Endothelial cell (in vitro differentiated cells): ENCODE measurements at places on chromosomes 7 and 10.
A peak's percentile ranks its signal among the peaks of the same experiment; 100 is the strongest.

DNA sequence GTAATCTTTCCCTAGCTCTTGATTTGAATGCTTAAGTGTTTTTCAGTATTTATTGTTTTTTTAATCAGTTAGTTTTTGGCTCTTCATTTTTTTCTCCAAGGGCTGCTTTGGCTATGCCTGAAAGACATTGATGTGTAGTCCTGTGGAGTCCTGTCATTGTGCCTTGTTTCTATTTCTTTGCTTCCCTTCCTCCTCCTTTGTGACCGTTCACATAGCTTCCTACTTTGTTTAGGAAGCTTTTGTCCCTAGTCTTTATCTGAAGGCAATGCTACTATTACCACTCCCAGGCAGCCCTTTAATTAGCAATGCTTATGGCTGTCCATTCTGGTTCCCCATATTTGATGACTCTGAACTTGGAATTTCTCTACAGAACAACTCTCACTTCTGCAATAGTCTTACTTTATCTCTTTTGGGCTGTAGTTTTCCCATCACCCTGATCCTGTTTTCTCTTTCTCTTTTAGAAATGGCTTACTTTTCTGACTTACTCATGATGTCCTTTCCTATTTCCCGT lies 39.9 kb downstream of the ADCYAP1R1 start:
- DNase-seq, result no peak

- peak; percentile 88 for DNase-seq
Observed at GRCh38 chr7:129210256-129210988, 14.4 kb upstream of the AHCYL2 start.

DNA sequence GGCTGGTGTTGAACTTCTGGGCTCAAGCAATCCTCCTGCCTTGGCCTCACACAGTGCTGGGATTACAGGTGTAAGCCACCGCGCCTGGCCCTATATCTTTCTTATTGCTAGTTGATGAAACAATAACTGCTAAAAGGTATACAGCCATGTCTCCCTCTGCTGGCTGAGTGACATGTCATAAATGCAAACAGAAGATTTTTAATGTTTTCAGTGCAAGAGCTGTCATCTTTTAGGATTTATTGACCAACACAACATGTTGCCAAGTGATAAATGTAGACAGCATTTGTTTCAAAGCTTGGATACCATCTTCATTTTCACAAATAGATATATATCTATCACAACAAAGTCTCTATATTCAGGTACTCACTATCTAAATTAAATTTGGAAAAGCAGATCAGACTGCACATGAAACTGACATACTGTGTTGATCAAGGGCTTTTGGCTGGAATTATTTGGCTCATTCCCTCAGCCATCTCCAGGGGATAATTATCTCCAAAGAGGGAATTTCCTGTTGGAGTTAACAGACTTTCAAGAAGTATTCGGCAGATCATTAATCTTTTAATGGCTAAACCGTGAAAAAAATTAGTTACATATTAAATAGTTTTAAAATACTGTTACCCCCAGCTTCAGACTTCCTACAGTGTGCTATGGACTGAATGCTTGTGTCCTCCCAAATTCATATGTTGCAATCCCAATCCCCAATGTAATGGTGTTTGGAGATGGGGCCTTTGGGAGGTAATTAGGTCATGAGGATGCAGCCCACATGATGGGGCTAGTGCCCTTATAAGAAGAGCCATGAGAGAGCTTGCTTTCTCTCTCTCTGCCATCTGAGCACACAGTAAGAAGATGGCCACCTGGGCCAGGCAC lies 41.3 kb upstream of the SRPK2 start:
- DNase-seq, result peak; percentile 23

DNA sequence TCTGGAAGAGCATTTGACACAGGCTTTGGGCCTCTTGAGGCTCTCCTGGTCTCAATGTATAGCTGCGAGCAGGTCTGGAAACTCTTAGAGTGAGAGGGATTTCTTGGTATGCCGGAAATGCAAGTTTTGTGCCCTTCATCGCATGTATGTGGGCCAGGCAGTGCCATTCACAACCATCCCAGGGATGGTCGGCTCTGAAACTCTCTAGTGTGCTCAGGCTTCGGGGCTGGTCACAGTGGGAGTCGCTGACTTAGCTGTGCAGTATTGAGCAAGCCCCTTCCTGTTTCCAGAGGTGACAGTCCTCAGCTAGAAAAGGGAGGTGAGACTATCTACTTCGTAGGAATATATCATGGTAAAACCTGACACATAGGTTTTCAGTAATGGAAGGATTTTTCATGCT lies 2.0 kb upstream of the AOAH start:
- DNase-seq, result no peak

DNA sequence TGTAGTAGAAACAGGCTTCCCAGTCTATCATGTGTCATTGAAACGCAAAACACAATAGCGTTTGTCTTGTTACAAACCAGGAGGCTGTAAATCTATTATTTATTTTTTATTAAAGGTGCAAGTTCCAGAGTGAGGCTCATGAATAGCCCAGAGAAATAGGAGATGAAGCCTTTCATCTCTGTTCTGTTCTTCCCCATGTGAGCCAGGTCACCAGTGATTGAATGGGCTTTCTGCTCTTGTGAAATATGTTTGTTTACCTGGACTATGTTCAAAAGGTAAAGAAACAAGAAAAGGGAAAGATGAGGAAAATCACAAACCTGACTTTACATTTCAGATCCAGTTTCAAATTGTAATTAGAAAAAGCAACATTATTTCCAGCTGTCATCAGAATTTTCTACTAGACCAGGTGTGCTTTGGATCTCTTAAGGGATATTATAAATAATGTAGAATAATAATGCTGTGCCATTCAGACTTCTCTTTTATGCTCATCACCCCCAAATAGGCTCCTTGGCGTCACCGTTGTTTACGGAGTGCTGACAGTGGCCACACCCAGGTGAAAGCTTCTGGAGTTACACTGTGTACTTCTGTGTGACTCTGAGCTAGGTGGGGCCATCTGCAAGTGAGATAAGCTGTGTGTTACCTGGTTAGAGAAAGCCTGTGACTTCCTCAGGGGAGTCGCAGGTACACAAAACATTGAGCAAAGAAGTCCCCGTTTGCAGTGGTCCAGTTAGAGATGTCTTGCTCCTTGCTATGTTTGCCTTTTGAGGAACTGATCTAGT lies 274.9 kb downstream of the SDK1 start:
- no peak for DNase-seq
